NCI-H187 treated with DMSO at 0.1 percent for 48 hours (cell line): ENCODE measurements at places on chromosomes 7 and 10.

- DNase-seq, result no peak
Measured at GRCh38 chr10:103514244-103514643, 20.7 kb downstream of the NEURL1 start.

DNA sequence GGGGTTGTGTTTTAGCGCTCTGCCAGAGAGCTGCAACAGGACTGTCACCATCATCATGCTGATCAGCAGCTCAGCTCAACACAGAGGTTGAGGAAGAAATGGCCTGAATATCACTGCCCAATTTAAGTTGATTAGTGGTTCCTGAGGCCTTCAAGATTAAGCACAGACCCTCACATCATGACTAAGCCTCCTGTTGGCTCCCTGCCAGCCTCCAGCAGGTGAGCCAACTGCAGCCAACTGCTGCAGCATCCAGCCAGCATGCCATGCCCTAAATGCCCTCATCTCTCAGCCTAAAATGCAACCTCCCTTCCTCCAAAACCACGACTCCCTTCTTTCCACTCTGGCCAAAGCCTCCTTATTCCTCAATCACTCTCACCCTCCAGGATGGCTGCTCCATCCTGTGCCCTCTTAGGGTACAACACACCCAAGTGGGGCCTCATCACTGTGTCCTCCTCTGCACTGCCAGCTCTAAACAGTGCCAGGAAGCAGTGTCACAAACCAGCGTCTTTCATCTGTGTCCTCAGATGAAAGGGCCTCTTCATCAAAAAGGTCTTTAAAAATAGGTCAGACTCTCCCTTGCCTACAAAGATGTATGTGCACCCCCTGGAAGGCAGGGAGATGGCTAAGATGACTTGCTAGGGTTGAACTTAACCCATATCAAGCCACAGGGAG is 259.3 kb downstream of the ZEB1 start:
- no peak for DNase-seq

DNA sequence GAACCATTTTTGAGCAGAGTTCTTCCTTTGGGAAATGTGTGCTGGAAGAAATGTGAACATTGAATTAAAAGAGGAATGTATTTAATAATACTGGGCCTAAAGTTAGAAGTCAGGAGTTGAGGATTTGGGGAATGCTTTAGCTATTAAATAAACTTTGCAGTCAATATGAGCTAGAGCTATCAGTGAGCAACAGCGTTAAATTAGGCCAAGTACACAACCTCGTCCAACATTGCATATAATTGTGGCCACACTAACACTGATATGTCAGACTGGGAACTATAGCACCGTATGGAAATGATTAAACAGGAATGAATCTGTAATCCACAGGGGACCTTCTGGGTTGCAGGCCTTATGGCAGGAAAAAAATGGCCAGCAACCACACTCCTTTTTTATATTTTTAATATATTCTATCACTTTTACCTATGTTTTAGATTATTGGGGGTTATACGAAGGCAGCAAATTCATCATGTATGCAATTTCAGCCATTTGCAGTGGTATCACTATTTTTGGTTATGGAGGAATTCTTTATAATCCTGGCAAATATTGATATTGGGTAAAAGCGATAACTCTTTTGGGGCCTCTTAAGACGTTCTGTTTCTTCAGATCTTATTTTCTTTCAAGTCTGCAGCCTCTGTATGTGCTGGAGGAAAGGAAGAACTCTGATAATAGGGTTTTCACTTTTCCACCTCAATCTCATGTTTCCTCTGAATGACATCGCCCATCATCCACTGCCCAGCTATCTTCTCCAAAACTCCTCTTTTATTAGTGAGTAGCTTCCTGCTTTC is 236.3 kb upstream of the PLXDC2 start:
- DNase-seq, result no peak

DNA sequence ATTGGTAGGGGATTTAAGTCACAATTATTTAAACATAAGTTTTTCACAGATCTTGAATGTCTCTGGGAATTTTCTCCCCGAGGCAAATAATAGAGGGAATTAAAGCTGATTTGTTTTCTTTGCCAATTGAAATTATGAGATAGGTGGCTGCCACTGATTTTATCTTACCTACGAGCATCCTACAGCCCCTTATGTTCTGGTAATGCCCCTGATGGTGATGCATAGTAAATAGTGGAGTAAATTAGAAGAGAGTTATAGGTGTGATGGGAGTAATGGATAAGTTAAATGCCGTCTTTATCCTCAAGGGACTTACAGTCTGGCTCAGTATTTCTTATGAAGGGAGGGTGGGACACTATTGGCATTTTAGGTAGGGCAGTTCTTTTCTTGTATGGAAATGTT is 58.1 kb downstream of the HDAC9 start:
- no peak for DNase-seq

DNA sequence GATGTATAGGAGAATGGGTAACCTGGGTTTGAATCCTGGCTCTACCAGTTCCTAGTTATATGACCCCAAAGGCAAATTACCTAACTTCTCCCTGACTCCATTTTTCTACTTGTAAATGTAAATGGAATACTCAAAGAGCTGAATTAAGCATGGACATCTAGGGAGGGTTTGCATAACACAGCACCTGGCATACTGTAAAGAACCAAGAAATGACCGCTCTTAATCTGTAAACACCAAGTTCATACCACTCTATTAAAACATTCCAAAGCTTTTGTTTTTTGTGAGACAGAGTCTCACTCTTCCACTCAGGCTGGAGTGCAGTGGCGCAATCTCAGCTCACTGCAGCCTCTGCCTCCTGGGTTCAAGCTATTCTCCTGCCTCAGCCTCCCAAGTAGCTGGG is 19.6 kb downstream of the MPP7 start:
- DNase-seq, result no peak

GRCh38 chr7:50206453-50207250 is 97.9 kb upstream of the IKZF1 start:
- no peak for DNase-seq

DNA sequence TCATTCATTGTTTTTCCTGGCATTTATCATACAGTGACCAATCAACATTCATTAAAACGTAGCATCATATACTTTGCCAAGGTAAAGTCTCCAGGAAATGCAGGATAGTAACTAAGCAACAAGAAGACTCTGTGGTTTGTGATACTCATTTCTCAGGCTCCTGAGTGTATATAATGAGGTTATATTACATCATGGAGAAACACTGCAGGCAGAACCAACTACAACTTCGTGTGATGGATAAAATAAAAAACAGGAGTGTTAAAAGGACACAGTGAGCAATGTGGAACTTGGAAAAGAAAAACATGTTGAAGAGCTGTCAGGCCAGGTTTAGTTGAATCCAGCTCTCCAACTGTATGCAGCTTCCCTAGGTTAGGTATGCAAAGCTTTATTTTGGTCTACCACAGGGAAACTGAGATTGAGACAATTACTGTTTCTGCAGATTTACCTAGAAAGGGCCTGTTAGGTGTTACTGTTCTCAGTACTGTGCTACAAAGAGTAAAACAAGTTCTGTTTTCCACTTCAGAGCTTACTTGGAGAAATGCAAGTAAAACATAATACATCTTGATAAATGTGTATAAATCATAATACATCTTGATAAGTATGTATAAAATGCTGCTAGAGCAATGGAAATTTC is 7.8 kb upstream of the CCNY start:
- DNase-seq, result no peak

DNA sequence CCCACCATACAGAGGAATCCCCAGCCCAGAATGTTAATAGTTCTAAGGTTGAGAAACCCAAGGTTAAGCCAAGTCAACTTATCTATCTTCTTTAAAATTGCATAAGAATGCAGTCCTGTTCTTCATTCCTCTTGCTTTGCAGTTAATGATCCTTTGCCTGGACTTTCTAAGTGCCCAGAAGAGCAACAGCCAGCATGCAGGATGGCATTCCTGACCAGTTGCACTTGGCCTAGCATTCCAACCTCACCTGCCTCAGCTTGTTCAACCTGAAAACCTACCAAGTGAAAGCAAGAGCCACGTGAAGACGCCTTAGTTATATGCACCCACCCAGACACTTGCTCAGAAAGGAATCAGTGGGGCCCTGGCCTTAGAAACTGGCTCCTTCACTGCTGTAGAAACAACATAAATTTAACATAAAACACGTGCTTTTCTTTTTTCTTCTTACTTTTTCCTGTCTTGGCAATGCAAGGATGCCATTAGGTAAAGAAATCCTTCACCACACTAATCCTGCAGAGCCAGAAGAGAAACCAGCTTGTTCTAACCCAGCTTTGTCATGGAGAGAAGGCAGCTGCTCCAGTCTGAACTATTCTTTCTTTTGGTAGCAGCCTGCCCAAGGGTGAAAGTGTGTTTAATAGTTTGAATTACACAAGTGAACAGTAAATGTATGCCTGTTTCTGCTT is 25.0 kb downstream of the EGFR start:
- DNase-seq, result no peak

DNA sequence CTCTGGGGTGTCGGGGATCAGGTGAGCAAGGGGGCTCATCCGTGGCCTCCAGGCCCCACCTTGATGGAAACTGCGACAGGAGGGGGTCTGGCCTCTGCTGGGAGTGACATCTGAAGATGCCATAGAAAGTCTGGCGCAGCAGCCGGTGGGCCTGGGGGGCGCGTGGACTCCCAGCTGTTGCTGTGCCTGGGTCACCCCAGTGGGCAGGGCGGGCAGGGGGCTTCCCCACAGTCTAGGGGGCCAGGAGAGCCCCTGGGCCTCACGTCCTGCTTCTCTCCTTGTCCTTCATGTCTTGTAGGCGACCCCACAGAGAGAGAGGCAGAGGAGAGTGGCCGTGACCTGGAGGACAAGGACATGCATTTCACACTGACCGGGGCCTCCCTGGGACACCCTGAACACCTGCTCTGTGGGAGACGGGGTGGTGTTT is 450.5 kb downstream of the DNAJB6 start:
- no peak for DNase-seq

DNA sequence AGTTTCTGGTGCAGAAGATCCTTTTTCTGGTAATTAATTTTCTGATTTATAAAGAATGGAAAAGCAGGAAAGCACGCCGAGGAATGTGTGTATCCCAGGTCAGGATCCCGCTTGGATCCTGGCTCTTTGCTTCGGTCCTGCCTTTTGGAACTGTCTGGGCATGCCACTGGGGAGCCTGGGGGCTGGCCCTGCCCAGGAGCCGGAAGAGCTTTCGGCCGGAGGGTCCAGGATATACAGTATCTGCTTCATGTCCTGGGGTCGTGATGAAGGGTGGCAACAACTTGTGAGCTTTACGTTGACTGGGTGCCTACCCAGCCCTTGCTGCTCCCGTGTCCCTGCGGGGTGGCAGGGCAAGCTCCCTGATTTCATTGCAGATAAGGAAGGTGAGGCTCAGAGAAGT is 2.4 kb downstream of the SH2D4B start:
- DNase-seq, result no peak

DNA sequence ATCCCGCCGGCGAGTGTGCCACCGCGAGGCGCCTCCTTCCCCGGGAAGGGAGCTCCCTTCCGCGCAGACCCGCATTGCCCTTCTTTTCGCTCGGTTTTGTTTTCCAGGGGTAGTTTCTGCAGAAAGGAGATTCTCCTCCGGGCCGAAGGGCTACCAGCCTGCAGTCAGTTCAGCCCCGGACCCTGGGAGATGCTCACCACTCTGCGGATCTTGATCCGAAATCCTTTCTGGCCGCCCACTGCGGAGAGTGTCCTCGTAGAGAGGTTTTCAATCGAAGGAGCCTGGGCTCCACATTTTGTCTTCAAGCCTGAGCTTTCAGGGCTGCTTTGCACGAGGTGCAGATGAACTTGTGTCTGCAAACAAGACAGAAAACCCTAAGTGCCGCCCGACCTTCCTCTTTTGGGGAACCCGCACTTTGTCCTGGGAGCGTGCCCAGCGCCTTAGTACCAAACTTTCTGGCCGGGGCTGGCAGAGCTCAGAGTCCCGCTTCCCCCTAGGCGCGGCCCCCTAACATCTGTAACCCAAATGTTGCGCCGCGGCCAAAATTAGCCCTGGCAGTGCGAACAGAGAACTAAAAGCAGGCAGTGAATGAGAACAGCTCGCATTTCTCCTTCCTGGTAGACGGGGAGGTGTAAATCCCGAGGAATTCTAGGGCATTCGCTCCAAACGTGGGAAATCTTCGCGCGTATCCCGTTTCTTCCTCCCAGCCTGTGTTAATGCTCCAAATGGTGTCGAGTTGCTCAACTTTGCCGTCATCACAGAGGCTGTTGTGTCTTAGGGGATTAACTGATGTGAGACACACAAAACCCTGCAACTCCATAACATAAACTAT is 6.7 kb upstream of the EN2 start:
- no peak for DNase-seq

DNA sequence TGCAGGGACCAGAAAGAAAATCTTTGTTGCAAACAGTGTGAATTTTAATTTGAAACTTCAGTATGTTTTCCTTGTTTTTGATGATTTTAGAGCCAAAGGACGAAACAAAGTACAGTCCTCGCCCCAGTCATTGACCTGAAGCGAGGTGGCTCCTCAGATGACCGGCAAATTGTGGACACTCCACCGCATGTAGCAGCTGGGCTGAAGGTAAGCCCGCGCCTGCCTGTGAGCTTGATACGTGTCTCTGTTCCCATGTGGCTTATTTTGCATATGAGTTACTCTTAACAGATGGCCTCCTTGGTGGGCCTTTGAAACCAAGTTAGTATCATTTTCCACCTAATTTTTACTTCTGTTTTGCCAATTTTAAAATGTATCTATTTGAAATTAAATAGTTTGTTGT is 12.3 kb downstream of the RBM17 start:
- no peak for DNase-seq

- DNase-seq, result no peak
Measured at GRCh38 chr7:147251751-147252325, 1135.2 kb downstream of the CNTNAP2 start.

DNA sequence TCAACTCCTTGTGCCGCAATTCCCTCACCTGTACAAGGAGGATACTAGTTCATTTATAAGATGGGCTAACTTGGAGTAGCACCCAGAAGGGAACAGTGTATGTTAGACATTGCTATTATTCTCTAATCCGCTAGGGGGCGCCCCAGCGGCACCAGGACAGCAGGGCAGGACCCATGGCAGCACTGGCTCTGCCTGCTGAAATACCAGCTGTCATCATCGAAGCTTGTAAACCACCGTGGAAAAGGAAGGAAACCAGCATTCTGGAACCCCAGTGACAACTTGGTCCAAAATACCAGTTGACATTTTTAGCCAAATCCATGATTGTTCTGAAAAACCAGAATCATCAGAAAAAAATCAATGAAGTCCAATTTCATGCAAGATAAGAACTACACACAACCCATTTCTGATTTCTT is 134.4 kb downstream of the ITGA8 start:
- no peak for DNase-seq

GRCh38 chr7:82600531-82600930 is 157.0 kb upstream of the CACNA2D1 start:
- peak; percentile 80 for DNase-seq
